CD4-positive, alpha-beta T cell treated with Interleukin-12 subunit alpha and Interleukin-12 subunit beta, for 1 hour (primary cell): ENCODE measurements at places on chromosomes 2 and 18.

- DNase-seq, result no peak
Observed at GRCh38 chr2:40814616-40815015, 362.7 kb upstream of the SLC8A1 start.

GRCh38 chr18:3451989-3452749, 2.2 kb downstream of the TGIF1 start:
- peak; percentile 42 for DNase-seq

- no peak for DNase-seq
Observed at GRCh38 chr2:240123821-240124650, 12.1 kb downstream of the COPS9 start.

- DNase-seq, result no peak
Observed at GRCh38 chr2:135096665-135097446, 44.8 kb downstream of the RAB3GAP1 start.

- no peak for DNase-seq
Observed at GRCh38 chr2:99187011-99187410, 6.0 kb downstream of the MRPL30 start.

DNA sequence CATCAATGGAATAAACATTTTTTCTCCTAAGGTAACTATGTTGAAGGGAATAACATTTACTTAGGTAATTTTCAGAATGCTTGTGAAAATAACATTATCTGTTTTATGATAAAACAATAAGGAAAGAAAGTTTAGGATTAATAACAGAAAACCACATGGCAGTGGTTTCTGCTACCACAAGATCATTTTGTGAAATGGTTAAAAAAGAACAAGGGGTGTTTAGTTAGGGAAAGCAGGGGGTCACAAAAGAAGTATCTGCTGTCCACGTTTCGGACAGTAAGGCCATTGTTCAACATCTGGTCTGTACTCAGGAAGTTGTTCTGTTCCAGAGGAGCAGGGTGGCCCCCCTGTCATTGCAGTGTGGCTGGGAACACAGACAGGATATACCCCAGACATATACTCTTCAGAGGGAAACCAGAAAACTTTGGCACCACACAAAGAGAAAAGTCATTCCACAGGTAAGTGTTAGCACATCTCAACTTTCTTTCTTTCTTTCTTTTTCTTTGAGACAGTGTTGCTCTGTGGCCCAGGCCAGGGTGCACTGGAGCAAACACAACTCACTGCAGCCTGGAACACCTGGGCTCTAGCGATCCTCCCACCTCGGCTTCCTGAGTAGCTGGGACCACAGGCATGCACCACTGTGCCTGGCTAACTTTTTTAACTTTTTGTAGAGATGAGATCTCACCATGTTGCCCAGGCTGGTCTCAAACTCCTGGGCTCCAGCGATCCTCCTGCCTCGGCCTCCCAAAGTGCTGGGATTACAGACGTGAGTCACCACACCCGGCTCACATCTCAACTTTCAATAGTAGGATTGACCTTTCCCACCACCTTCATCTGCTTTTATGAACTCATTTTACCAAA, 14.8 kb upstream of the ARL5A start:
- no peak for DNase-seq

GRCh38 chr2:60502144-60502543, 51.3 kb downstream of the BCL11A start:
- DNase-seq, result no peak
